ENCODE measurements at places on chromosomes 6 and 20.

- no peak for DNase-seq
These were observed 257.7 kb upstream of the MARCKS start for GRCh38 chr6:113599444-113599843.

- DNase-seq: no peak
These were observed 74.8 kb downstream of the RIN2 start for GRCh38 chr20:19832875-19833274.

DNA sequence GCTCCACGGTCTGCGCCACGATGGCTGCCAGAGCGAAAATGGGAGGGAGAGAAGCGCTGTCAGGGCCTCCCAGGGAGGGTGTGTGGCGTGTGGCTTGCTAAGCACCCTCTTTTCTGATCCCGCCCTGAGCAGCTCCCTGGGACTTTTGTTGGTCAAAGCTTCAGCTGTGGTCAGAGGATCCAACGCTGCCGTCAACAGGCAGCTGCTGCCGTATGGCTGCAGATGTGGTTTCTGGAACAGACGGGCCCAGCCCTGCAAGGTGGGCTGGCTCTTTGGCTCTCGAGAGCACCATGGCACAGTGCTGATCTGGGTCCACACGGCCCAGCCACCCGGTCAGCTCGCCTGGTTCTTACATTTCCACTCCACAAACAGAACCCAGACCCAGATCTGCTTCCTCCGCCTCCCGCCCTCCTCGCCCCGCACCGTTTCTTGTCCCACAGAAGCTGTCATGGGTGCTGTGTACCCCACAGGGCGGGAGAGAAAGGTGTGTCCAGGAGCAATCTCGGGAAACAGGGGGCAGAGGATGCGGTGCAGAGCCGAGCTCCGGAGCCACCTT is 86.0 kb upstream of the BHLHE23 start:
- DNase-seq: no peak

- DNase-seq: no peak
These were observed 100.2 kb downstream of the TRMT11 start for GRCh38 chr6:126086560-126086959.

DNA sequence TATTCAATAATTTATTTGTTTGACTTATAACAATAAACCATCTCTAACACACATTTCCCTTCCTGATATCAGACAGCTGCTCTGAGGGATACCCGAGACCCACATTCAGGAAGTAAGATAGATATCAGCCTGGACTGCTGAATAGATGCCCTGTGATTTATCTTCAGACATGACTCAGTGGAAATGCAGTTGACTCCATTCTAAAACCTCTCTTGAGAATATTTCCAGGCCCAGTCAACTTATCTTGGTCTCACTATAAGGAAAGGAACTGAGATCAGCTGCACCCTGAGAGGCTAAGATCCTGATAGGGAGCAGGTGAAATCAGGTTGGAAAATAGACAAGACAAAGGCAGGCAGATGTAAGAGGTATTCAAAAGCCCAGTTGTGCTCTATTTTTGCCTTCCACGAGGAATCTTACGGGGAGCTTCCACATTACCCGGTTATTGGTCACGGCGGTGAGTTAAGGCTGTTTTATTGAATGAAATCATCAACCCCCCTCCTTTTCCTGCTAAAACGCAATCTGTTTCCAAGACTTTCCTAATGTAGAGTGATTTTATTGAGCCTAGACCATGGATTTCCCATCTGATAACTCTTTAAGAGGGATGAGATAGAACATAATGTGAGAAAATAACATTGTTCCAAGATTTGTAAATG is 25.5 kb downstream of the C6orf15 start:
- DNase-seq: no peak

- DNase-seq: no peak
These were observed 16.0 kb downstream of the DSE start for GRCh38 chr6:116386581-116387299.

GRCh38 chr6:27693766-27694546 is 218.2 kb downstream of the OR2B2 start:
- peak; percentile 60 for DNase-seq

DNA sequence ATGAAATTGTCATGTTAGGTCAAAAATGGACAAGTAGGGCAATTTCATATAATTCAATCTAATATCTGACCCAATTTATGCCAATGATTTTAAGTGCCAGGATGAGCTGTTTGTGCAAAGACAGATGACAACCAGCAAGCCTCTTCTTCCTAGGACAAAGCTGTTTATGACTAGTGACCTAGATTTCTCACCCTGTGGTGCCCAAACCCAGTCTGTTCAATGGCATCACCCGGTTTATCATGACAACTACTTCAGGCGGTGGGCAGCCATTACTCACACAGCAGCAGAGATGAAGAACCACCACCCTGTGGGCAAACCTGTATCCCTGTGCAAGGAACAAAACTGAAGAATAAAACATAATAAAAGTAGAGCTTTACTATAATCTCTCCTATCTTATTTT is 59.0 kb downstream of the MAP7 start:
- DNase-seq: no peak

DNA sequence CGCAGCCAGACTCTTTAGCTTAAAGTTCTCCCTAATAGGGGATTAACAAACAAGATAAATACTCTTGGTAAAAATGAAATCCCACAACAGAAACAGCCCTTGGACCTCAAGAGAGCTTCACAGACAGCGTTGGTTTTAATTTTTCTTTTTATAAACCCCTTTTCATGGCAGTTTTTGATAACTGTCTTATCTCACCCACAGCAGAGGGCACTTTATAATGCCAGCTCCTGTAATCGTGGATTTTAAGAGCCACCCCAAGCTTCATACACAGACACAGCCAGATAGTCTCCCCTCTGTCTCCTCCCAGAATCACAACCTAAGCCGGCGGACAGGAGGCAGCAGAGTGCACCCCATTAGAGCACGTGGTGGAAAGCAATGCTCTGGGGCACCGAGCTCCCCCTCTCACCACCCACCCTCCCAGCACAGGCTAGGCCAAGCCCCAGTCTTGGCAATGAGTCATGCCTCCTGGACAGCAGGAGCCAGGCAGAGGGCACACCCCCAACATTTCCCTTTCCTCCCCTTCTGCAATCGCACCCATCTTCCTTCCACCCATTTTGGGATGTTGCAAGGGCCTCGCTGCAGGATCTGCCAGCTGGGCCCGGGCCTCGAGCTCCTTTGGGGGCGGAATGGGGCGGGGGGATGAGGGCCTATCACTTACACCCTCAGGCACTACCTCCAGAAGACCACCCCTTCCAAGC is 2.4 kb downstream of the JAG1 start:
- no peak for DNase-seq

DNA sequence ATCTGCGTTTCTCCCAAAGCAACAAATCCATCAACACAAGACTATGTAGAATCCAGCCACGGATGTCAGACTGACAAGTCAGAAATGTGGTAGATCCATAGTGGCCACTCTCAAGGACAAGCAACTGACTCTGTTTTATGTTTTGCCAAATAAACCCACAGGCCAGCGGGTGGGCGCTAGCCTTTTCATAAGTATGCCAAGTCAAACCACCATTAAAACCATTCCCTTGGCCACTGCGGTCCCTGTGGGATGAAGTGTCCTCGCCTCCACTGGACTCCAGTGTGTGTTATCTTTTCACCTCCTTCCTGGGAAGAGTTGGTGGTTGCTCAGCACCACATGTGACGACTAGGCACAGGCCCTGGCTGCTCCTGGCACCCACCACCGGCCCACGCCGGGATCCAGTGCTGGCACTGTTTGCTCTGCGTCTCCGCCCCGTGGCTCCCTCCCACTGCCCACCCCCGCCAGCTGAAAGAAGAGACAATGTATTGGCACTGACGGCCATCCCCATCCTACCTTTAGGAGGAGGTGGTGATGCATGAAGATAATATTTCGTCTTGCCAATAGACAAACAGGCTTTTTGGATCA is 103.4 kb downstream of the FOXC1 start:
- no peak for DNase-seq

- no peak for DNase-seq
These were observed 62.2 kb downstream of the SYNJ2 start for GRCh38 chr6:158043586-158044524.

GRCh38 chr20:37670351-37670791 is 23.5 kb upstream of the CTNNBL1 start:
- no peak for DNase-seq

GRCh38 chr20:47606414-47606982 is 104.8 kb downstream of the NCOA3 start:
- DNase-seq: no peak
